ENCODE measurements at places on chromosomes 5 and 9.
A peak's percentile ranks its signal among the peaks of the same experiment; 100 is the strongest.

- no peak for DNase-seq
Observed at GRCh38 chr9:38423973-38424843, at the start of gene IGFBPL1. Gene IGFBPL1, minus strand, starts transcription at chr9:38424454. Its CDS starts 30 bp downstream, at chr9:38424424.

DNA sequence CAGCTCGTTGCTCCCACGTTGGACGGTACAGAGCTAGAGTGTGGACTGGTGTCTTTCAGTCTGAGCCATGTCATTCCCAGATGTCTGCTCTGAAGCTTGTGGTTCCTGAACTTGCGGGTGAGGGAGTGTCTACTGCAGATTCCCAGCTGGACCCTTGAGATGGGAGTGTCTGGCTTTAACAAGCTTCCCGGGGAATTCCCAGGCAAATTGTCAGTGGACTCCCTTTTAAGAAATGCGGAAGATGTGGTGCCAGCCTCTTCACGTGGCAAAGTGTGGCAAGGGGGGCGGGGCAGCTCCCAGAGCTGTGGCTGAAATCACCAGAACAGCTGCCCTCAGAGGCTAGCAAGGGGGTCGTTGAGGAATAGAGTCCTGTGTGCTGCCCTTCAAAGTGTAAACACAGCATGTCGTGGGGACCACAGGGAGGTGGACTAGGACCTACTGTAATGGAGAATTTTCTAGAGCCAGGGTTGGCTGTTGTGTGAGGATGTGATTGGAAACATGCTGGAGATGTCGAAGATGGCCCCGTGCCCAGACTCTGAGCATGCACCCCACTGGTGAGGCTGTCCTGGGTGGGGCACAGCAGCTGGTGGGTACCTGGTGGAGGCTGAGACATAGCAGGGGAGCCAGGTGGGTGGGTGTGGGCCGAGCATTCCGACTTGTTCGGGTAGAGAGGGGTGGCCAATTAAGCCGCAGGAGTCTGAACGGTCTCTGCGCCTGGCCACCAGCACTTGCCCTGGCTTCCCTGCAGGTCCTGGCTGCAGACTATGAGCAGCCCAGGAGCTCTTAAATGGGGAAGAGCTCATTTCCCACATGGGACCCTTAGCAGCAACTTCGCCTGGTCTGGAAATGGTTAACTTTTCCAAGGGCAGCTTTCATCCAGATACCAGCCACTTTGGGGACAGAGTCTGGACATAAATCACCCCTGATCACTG, 37.4 kb downstream of the PRRX2 start:
- no peak for DNase-seq

GRCh38 chr9:128828719-128829452, 708 bp downstream of the SPOUT1 start:
- DNase-seq, result no peak

- peak; percentile 97 for DNase-seq
Observed at GRCh38 chr5:117488976-117489500, 914.4 kb upstream of the SEMA6A start.

DNA sequence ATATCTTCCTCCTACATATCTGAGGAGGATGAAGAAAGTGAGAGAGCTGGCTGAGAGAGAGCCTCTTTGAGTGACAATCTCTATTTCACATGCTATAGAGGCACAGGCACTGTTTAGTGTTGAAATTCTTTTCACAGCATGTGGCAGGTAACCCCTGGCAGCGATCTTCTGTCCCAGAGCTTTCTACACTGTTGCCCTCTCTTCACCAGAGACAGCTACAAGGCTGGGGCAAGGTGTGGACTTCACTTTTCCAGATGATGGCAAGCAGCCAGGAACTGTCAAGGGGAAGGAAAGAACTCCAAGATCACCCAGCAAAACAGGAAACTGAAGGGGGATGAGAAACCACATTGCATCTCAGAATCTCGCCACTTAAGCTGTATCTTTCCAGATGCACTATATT, 205.2 kb downstream of the CAAP1 start:
- no peak for DNase-seq
